Foreskin fibroblast (primary cell): ENCODE measurements at places on chromosomes 13 and 19.
A peak's percentile ranks its signal among the peaks of the same experiment; 100 is the strongest.

DNA sequence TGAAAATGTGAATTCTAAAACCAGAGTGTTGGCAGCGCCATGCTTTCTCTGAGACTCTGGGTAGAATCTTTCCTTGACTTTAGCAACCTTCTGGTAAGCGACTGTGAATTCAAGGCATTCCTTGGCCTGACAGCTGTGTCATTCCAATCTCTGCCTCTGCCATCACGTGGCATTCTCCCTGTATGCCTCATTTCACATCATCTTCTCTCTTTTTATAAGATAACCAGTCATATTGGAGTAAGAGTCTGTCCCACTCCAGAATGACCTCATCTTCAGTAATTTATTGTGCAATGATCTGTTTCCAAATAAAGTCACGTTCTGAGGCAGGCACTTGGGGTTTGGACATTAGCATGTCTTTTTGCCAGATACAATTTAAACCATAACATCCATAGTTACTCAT lies 103.4 kb upstream of the POSTN start:
- peak; percentile 96 for DNase-seq

GRCh38 chr19:34841780-34842179 lies 68.8 kb upstream of the ZNF599 start:
- DNase-seq, result no peak

DNA sequence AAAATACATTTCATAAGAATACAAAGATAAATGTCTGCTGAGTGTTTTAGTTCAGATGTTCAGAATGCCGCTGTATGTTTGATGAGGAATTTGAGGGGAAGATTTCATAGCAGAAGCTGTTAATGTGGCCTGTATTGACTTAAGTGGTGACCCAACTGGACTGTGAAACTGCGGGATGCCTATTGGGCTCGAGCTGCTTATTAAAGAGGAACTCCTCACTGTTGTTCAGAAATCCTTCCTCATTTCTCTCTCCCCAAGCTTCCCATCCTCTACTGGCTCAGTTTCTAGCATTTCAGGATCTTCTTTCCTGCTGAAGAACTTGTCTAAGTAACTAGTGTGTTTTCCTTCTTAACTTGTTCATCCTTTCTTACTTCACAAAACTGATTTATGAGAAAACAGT lies 20.4 kb downstream of the DGKH start:
- no peak for DNase-seq

DNA sequence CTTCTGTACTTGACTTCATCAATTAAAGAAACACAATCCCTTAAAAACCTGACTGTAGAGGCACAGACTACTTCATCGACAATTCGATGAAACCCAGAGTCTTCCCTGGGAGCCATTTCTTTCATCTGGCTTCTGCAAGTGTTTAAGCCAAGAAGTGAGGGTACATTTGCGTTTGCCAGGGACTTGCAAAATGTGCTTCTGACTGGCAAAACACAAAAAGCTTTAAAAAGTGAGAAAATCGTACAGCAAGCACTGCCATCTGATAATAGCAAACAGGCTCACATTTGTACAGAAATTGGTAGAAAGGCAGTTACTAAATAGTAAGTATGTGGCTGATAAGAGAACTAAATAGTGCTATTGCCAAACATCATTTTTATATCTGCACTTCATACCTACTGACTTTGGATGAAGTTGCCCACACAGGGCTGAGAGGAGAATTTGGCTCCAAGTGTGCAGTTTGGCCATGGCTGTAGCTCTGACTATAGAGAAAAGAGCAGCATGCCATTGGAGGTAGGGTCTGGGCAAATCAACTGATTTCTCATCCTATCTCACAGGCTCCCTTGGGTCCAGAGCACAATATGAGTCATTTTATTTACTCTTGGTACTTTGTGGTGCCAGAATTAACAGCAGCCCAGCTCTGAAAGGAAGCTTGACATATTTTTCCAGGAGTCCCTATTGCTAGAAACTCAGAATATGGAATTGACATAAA lies 358.1 kb downstream of the OXGR1 start:
- DNase-seq, result no peak

DNA sequence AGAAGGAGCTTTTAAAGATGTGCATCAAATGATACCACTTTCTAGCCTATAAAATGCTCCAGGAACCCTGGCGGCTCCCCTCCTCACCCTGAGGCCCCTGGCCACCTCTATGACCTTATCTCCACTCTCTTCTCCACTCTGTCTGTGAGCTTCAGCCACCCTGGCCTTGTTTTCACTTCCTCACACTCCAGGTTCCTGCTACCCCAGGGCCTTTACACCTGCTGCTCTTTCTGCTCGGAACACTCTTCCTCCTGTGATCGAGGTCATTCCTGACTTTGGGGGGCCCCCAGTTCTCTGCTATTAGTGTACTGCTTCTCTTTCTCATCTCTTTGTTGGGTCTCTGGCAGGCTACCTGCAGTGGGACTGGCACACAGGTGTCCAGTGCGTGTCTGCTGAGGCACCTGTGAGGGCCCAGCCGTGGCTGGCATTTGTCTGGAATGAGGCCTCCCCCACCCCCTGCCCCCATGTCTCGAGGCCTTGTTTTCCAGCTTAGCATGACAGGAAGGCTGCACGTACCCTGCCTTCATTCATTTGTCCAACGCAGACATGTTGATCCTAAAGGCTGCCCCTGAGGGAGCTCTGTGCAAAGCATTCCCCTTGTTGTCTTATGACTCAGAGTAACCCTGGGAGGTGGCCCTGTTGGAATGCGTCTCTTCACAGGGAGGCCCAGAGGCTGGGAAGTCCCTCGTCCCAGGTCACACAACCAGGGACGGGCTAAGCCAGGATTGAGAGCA lies 2.3 kb downstream of the DDA1 start:
- DNase-seq, result peak; percentile 68
